ENCODE measurements at places on chromosomes 3 and 15.

- DNase-seq, result no peak
Measured at GRCh38 chr15:41996921-41997592, 23.8 kb downstream of the PLA2G4E start.

DNA sequence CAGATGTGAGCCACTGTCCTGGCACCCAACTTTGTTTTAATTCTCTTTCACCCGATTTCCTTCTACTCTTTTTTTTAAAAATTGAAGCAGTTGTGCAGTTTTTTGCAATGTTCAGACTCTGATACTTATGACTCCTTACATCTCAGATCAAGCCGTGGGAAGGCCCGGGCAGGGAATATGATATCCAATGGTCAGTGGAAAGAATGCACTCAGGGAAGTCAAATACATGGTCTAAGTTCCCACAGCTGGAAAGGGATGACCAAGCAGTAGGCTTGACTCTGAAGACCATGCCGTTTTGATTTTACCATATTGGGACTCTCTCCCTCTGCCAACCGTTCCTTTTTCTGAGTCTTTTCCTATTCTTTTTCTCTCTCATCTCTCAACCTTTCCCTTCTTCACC lies 157.2 kb downstream of the RPLP1 start:
- no peak for DNase-seq

- no peak for DNase-seq
Measured at GRCh38 chr15:43126356-43126755, 7.0 kb upstream of the TMEM62 start.

GRCh38 chr3:121724130-121724529 lies 25.4 kb downstream of the GOLGB1 start:
- DNase-seq, result no peak

- no peak for DNase-seq
Measured at GRCh38 chr3:988785-989184, 104.0 kb upstream of the CNTN6 start.

GRCh38 chr15:52559575-52559974 lies 9.3 kb downstream of the ARPP19 start:
- peak; percentile 20 for DNase-seq

- DNase-seq, result no peak
Measured at GRCh38 chr15:41836073-41836472, 2.6 kb upstream of the PLA2G4B start.

DNA sequence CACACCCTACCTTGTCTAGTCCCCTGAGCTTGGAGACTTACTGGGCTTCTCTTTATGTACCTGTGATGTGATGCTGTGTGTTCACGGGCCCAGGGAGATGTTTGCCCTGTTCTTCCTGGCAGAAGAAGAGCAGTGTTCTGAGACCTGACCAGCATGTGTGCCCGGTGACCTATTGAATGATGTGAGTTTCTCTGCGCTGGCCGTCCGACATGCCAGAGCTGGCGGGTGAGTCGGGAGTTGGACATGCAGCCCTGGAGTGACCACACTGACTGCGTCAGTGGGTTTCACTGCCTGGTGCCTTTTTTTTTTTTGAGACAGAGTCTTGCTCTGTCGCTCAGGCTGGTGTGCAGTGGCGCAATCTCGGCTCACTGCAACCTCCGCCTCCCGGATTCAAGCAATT lies 42.3 kb downstream of the CGNL1 start:
- DNase-seq, result no peak

DNA sequence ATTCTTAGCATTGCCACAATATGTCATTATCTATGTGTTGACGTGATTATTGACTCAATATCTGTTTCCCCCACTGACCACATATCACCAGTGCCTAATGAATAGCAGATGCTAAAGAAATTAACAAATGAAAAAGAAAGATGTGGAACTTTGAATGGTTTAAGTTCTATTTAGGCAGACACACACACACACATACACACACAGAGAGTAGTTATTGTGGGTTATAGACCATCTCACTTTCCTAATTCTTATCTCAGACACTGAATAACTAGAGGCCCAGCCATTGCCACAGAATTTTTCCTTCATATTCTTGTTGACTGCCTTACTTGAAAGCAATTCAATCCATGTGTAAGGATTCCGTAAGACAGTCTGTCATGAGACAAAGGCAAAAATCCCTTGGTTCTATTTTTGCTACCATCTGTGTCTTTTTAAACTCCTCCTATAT lies 61.9 kb upstream of the PHLDB2 start:
- no peak for DNase-seq

All from activated T-helper 9 cell treated with anti-CD3 and anti-CD28 coated beads, Interleukin-2, amount 50 U/mL, for 16 hours (primary cell).